ENCODE measurements at places on chromosomes 6 and 20.

DNA sequence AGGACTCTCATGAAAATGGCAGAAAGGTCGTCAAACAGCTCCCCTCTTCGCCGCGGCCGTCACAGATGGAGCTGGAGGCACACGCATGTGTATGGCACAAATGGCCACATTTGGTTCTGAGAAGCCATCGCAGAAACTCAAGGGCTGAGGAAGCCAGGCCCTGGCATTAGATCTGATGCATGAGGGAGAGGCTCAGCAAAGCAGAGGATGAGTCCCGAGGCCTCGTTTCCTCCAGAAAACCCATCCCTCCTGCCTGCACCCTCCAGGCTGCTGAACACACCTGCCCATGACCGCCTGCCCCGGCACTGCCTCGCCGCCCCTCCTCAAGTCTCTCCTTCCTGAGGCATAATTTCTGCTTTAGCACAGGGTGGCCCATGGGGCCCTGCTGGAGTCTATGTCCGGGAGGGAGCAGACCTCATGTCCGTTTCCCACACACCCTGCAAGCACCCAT, 240.3 kb downstream of the DLL1 start:
- DNase-seq: peak; percentile 56

GRCh38 chr6:135935941-135936601, 84.6 kb downstream of the PDE7B start:
- peak; percentile 25 for DNase-seq

DNA sequence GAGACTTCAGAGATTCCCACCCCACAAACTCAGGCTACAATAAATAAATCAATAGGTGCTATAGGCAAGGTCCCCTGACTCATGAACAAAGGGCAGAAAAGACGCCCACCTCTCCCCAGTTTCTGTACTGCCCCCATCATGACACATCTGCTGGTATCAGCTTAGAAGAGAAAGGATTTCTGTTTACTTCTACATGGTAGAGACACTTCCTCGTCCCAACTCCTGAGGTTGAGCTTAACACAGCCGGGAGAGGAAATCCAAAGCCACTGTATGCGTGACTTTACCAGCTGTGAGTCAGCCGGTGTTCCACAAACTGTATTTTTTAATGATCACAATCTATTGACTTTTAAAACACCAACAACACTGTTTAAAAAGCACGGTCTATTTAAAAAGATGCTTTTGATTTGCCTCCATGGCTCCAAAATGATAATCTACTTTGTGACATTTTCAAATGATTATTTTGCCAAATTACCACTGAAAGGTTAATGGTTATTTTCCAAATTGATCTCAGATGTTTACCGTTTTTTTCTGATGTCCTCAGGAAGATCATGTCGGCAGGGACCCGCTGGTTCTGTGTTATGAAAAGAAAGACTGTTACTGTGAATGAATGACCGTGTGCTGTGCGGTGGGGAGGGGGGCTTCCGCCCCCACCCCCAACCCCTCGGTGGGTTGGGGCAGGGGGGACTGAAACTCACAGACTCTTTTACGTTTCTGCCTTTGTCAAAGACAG, 72.5 kb downstream of the ATP9A start:
- no peak for DNase-seq

DNA sequence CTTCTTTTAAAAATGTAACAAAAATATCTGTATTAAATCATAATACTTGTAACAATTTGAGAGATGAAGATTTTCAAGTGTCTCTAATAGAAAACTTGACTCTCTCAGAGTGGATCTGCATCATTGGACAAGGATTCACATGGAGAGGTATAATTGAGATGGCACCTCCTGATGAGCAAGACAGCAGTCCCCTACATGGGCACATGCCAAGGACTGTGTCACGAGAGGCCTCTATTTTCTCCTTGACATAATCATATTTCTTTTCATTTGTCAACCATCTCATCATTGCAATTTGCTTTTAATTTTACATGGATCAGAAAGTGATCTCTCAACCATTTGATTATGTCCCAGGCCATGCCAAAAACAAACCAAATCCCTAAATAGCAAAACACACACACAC, 206.8 kb upstream of the THEMIS start:
- DNase-seq: no peak

DNA sequence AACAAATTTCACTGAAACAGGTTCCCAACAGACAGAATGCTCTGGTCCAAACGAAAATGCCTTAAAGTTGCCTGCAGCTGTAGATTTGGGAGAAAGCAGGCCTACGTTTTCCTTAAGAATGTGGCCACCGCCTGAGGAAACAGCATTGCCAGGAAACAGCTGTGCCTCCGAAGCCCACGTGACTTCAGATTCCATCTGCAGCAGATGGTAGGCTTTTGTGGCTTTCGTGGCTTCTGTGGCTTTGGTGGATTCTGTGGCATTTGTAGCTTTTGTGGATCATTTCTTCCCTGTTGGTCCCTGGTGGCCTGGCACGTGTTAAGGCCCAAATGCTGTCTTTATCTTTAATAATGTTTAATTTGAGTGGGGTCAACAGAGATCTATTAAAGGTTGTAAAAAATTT, 222.9 kb downstream of the TTLL2 start:
- DNase-seq: no peak

DNA sequence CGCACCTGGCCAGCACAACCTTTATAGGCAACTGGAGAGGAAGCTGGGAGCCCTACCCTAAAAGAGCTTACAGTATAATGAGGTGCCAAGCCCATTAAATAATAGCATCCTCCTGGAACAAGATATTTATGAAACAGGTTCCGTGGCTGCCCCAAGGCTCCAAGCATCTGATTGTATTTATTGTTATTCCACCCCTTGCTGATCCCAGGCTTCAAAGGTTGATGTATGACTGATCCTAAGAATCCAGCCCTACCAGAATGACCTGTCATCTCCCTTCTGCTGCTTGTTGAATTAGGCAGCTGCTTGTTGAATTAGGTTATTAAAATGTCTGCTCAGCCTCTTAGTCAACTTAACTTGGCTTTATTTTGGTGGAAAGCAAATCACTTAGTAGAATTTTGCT, 35.2 kb upstream of the SASH1 start:
- DNase-seq: no peak

DNA sequence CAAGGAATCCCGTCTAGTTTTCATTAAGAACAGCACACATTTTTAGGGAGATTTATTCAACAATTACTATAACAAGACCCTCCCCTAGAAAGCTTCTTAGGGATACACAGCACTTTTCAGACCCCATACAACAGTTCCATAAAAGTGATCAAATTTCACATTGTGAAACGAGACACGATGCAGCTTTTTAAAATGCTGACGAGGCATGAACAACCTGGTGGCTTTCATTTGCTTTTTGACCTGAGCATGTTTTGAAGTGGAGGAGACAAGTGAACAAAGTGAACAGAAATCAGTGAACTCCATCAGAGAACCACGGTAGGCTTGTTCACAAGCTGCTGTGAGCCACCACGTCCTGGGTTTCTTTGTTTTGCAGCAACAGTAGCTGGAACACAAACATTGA, 112.2 kb downstream of the PCSK2 start:
- DNase-seq: no peak

GRCh38 chr6:167676000-167676665, 150.6 kb upstream of the AFDN start:
- DNase-seq: no peak

- no peak for DNase-seq
These were observed 520.2 kb downstream of the DOK5 start for GRCh38 chr20:54995553-54995952.

- no peak for DNase-seq
These were observed 21.1 kb downstream of the STX11 start for GRCh38 chr6:144171406-144171805.

- DNase-seq: no peak
These were observed 51.4 kb downstream of the SULF2 start for GRCh38 chr20:47733892-47734291.

GRCh38 chr6:167285077-167285770, 5.9 kb upstream of the UNC93A start:
- no peak for DNase-seq

DNA sequence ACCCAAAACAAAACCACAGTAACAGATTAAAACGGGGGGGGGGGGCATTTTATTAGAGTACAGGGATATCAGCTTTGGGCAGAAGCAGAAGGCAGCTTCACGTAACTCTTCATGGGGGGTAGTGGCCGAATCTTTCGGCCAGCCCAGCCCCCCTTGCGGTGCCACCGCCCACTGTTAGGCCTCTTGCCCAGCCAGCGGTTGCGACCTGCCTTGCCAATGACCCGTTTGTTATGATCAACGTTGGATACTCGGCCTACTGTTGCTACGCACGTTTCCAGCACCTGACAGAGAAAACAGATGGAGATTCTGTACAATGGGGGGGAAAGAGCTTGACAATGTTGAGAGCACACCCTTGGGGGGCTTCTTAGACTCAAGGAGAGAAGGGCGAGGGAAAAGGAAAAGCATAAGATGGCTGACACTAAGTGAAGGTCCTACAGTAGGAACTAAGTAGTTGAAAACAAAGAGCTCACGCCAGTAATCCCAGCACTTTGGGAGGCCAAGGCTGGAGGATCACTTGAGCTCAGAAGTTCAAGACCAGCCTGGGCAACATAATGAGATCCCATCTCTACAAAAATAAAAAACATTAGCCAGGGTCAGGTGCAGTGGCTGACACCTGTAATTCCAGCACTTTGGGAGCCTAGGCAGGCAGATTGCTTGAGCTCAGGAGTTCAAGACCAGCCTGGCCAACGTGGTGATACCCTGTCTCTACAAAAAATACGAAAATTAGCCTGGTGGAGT, 724 bp upstream of the CUL7 start:
- no peak for DNase-seq

DNA sequence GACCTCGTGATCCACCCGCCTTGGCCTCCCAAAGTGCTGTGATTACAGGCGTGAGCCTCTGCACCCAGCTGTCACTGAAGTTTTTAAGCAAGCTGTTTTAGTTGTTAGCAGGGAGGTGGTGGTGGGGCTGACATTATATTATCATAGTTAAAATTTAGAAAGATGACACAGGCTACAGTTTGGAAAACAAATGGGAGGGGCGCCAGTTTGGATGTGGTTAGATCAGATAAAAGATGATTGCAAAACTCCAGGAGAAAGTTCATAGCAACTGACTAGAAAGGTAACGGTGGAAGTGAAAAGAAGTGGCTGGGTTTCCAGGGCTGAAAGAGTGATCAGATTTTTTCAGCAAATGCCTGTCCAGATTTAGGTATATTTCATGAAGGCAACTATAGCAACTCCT, 311.9 kb upstream of the CITED2 start:
- no peak for DNase-seq

DNA sequence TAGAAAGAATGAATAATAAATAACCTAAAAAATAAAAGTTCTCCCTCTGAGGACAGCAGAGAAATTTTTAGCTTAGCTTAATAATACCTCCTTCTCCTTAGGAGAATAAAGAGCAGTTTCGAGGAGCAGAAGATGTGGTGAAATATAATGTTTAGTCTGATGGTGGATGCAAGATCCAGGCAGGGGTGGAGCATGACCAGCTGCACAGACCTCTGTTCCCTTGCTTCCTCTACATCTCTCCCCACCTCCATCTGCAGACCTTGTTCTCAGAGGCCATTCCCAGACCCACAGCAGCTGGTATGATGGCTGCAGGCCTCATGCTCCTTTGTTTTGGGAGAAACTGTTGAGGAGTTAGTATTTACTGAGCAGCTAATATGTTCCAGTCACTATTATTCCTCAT, 1.5 kb downstream of the BTN3A2 start:
- no peak for DNase-seq

DNA sequence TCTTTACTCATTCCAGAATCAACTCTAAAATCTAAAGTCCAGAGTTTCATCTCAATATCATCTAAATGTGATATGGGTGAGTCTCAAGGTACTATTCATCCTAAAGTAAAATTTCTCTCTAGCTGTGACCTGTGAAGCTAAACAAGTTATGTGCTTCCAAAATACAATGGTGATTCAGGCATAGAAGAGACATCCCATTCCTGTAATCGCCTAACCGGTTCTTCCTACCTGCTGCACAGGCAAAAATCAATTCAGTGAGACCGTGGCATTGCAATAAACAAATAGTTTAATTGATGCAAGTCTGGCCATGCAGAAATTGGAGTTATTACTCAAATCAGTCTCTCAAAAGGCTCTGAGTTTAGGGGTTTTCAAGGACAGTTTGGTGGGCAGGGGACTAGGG, 232.8 kb downstream of the UBE3D start:
- DNase-seq: no peak

DNA sequence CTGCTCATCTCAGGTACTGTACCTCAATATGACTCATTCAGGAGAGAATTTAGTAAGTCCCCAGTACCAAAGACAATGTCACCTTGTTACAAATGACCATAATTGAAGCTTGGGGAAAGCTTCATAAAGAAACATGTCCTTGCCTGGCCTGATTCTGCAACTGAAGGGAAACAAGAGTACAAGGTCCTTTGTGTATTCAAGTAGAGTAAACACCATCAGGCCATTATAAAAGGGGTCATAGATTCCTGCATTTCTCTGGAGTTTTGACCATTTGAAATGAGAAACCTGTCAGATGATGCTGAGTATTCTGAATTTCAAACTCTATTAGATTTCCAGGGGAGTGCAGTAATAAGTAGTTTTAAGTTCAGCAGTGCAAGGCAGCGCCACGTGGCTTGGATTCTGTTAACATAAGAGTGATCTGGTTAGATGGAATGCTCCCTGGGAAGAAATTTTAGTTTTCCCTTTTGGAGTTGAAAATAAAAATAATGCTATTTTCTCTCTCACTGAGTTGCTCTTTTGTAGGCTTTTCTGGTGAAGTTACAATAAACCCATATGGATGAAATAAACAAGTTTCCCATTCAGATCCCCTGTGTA, 1054.3 kb downstream of the EPHA7 start:
- no peak for DNase-seq

DNA sequence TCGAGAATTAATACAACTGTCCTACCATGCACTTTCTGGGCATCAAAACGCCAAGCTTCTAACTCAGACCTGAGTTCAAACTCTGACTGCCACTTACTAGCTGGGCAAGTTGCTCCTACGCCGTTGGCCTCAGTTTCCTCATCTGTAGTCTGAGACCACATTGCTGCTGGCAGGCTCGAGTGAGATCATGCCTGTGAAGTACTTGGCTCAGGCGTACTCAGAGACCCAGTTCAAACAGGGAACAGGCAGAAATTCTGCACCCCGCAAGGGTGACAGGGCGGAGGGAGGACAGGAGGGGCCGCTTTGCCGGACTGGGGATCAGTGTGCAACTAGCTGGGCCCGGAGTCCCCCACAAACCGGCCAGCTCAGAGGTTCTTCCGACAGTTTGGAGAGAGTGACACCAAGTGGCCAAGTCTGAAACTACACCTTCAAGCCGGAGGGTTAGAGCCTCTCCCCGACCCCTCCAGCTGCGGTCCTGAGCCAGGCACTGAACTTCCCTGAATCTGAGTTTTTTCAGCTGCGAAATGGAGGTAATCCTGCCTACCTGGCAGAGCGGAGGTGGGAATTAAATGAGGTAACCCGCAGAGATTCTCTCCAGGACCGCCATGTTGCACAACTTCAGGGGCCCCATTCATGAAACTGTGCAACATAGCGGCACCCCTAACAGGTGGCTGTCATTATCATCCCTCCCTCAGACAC, 46.0 kb upstream of the PTPN1 start:
- DNase-seq: peak; percentile 44

All from posterior cingulate gyrus (tissue), 11 donors.